ENCODE measurements at places on chromosomes 13 and 19.

DNA sequence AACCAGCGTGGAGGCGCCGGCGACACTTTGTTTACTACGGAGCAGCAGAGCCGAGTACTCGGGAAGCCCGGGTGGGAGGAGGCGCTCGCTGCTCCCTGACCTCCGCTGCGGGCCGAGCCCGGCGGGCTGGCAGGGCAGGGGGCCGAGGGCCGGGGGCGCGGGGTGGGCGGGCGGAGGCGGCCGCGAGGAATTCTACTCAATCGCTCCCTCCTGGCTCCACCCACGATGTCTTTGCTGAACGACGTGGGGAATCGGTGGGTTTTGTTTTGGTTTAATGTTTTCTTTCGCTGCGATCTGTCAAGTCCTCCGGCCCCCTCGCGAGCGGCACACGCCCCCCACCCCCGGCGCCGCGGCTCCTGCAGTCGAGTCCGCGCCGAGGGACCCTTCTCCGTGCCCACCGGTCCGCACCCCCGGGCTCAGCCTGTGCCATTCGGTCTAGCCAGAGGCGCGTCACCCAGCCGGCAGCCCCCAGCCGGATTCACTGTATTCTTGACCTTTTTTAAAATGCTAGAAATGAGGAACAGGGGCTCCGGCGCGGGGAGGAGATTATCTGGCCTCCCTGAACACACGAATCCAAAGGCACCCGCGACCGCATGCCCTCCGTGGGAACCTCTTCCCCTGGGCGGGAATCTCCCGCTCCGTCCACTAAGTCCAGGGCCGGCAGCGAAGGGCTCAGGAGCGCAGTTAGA lies 636 bp upstream of the FOXO1 start:
- DNase-seq = no peak

DNA sequence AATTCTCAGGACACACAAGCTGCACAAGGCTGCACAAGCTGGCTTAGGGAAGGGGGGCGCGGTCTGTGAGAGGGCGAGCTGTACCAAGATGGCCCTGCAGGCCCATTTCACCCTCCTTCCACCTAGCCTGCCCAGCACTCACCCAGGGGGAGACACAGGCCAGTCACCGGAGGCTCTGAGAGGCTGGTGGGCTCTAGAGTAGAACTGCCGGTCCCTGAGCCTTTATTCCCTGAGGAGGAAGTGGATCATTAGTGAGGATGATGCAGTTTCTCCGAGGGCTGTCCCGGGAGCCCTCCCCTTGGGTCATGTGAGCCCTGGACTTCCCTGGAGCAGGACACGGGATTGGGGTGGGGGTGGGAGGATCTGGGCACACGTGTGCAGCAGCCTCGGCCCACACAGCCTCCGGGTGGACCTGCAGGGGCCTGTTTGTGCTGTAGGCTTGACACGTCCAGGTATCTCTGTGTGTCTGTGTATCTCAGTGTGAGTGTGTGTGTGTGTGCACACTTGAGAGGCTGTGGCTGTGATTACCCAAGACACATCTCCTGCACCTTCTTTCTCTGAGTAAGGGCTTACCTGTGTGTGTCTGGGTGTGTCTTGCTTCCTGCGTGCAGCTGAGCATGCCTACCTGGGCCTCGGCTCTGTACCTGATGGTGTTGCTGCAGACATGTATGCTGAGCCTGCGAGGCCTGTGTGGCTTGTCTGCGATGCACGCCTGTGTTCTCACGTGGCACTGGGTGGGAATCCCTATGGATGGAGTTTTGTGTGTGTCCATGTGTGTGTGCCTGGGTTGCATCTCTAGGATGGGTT lies at the start of gene ACP5:
ACP5 (minus strand) TSS at position 195 of the 807 bp plus-strand sequence. CDS start 328 bp downstream, outside the sequence.
- DNase-seq = no peak

GRCh38 chr19:58468216-58468839 lies 1.4 kb downstream of the ZNF324 start:
- DNase-seq = no peak

GRCh38 chr13:42876270-42876714 lies 94.9 kb downstream of the FAM216B start:
- DNase-seq = no peak

DNA sequence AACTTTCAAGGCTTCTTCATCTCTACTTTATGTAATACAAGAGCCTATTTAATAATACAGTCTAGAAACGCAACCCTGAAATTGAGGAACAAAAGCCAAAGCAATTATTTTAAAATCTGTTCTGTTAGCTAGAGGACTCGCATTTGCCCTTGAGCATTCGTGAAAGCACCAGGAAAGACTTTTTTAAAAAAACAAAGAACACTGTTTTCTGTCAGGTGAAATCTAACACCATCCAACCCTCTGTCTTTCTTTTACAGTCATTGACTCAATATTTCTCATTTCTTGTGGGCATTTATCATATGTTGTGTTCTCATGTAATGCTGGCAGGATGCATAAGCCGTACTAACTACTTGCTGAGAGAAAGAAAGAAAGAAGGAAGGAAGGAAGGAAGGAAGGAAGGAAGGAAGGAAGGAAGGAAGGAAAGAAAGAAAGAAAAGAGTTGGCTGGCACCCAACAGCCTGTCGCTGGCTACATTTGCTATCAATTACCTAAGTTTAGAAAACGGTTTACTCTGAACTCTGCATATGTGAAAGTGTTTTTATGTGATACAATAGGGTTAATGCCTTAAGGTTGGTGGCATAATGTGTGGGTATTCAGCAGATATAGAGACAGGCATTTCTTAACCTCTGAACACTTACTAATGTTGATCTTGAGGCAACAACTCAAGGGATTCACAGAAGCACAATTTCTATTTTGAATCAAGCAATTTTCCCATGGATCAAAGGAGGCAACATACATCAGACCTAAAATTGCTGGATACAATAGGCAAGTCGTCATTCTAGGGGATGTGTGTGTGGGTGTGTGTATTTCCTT lies 445.4 kb downstream of the DCT start:
- no peak for DNase-seq

DNA sequence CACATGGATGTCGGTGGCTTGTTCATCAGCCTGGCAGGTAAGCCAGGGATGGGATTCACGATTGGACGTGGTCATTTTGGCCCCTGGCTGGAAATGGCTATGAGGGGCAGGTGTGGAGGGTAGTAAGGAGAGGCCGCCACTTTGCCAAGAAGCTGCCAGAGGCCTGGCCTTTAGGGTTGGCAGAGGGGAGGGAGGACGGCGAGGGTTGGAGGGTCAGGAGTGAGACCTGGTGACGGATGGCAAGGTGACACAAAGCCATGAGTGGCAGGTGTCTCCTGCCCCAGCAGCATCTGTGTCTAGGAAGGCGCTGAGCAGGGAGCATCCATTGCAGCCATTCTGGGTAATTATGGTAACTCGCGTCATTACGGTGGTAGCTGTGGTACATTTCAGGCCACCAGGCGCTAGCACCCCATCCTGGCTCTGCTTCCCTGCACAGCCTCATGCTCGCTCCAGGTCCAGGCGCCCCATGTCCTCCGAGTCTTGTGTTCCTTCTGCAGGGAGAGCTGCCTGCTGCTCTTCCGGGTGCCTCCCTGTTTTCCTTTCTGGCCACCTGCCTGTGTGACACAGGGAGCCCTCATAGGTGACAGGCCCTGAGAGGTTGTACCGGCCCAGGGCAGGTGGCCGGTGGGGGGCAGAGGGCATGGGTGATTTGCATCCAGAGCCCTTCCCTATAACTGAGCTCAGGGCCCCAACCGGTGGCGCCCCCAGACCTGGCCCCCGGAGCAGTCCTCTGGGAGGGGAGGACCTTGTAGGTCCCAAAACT lies 4.2 kb downstream of the SSBP4 start:
- DNase-seq = no peak

DNA sequence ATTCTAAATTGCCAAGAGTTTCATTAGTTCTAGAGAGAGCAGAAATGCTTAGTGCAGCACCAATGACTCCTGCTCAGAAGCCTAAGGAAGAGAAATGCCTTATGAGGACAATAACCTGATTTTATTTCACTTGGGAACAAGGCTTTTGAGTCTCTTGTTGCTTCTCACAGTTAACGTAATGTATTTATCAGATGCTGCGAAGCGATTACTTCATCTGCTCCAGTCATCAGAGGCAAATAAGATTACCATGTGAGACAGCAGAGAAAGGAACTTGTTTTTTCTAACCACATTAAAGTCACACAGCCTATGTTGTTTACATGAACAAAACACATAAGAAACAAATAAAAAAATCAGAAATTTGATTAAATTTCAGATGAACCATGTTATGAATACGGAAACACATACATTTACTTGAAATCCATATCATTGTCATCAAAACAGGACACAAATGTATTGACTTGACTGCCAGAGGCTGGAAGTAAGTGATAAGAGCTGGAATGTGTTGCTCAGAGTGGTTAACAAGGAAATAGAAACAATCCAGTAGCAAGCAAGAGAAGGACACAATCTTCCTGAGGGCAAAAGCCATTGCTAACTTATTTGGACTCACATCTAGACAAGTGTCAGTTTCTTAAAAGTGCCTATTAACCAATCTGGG lies 147.3 kb downstream of the LHFPL6 start:
- DNase-seq = no peak

DNA sequence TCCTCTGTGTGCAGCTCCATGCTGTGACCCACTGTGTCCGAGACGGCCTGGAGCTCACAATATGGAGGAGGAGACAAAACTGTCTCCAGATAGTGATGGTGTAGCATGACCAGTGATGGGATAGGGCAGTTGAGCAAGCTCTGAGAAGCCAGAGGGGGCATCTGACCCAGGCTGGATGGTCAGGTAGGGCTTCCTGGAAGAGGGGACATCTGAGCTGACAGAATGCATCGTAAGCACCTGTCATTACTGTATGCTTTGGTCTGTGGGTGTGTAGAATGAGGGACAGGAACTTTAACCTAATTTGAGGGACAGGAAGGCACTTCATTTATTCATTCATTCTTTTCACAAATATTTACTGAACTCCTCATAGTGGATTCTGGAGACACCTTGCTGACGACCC lies 6.5 kb upstream of the TOMM40 start:
- DNase-seq = no peak

DNA sequence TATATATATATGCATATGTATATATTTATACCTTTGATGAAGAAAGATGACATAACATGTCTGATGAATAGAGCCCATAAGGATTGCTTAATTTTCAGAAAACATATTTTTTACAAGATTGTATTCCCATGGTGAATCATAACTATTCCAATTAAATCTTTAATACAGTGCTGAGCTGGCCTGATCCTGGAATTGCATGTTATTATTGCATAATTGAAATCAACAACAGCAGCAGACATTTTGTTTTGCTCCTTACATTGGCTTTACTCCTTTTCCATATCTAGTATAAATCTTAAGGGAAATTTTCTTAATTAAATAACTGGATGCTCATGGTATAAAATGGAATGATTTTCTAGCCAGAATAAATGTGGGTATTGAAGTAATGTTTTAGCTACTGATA lies 22.0 kb downstream of the POSTN start:
- DNase-seq = no peak

DNA sequence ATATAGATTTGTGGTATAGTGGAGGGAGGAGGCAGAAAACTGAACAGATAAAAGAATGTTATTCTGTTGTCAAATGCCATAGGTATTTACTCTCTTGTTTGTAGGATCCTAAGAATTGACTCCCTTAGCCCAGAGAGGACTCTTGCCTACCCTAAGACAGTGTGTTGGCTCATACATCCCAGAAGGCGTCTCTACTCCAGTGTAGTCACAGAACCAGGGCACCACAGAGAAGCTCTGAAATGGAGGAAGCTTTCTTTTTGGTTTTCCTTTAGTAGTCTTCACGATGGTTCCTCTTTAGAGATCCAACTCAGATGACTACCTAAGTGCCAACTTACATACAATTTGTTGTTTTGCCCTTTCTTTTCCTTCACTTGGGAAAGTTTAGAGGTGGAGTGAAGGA lies 14.0 kb downstream of the GPR183 start:
- no peak for DNase-seq

GRCh38 chr13:45105895-45106294 lies 14.4 kb upstream of the GTF2F2 start:
- no peak for DNase-seq

- DNase-seq = no peak
Measured at GRCh38 chr13:35480346-35480745, 3.9 kb upstream of the MAB21L1 start.

DNA sequence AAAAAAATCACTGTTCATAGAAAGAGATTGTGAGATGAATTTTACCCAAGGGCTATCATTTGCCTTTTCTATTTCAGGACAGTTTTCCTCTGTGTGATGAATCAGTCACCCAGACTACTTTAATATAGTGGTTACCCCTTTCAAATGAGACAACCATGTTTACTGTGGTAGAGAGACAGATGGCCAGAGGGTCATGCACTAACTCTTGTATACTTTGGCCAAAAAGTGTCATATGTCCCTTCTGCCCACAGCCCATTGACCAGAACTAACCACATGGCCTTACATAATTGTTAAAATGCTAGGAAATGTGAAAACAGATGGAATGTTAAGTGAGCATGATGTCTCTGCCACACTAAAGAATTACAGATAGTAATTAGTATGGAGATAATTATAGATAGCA lies 498.7 kb downstream of the DACH1 start:
- DNase-seq = no peak

GRCh38 chr19:30070968-30071632 lies 129.1 kb downstream of the URI1 start:
- DNase-seq = no peak

GRCh38 chr13:111953546-111954178 lies 113.3 kb upstream of the SOX1 start:
- DNase-seq = no peak

- DNase-seq = no peak
Measured at GRCh38 chr19:54211235-54211634, 10.6 kb downstream of the RPS9 start.

- no peak for DNase-seq
Measured at GRCh38 chr13:94656176-94656575, 54.5 kb downstream of the GPR180 start.
